Activated CD4-positive, alpha-beta T cell treated with anti-CD3 and anti-CD28 coated beads for 36 hours (primary cell): ENCODE measurements at places on chromosomes 2 and 18. TPM values are rescaled to one million over a fixed set of nuclear protein-coding genes. Genes with fewer than 3 reads are reported as not detected.

Gene TRIM43
- total RNA-seq = not detected

Gene CRACDL
- total RNA-seq = not detected

Gene COL6A3
- total RNA-seq = 29.9 TPM

Gene MAT2A
- 226 TPM for total RNA-seq

Gene KCNE4
- total RNA-seq = not detected
